ENCODE measurements at places on chromosomes 3 and 15.
A peak's percentile ranks its signal among the peaks of the same experiment; 100 is the strongest.

GRCh38 chr3:72746430-72747411, 101.5 kb downstream of the SHQ1 start:
- no peak for DNase-seq

DNA sequence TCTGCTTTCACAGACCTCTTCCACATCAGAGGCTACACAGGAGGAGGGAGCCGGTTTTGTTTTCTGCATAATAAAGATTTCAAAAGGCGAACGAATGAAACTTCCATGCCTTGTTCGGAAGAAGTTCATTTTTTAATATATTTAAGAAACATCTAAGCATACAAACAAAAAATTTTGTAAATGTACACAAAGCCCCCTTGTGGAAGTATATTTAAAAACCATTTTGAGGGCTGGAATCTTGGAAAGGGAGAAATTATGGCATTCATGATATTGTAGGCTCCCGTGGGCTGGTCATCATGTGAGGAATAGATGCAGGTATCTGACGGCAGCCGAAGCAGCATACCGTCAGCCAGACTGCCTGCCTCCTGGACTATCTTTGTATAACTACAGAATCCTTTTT, 90.4 kb downstream of the MECOM start:
- DNase-seq, result no peak

- DNase-seq, result no peak
Observed at GRCh38 chr3:188936597-188937107, 235.1 kb upstream of the TPRG1 start.

DNA sequence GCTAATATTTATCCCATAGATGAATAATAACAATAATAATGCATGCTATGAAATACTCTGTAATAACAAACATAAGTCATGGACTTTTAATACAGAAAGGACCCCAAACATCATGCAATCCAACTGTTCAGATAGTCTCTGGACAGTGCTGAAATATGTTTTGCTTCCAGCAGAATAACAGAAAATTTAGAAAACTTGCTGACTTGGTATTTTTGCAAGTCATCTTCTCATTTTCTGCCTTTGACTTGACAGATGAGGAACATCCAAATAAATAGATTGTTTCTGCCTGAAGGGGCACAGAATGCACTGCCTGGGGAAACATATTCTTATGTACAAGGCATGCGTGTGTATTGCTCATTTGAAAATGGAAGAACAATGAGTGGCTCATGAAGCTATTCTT, 442.4 kb upstream of the GRM7 start:
- DNase-seq, result no peak

- DNase-seq, result no peak
Observed at GRCh38 chr3:185632996-185633395, 46.9 kb downstream of the SENP2 start.

GRCh38 chr15:32135335-32135734, 105.0 kb downstream of the CHRNA7 start:
- no peak for DNase-seq

GRCh38 chr3:127107002-127107401, 85.9 kb upstream of the PRR23E start:
- no peak for DNase-seq

DNA sequence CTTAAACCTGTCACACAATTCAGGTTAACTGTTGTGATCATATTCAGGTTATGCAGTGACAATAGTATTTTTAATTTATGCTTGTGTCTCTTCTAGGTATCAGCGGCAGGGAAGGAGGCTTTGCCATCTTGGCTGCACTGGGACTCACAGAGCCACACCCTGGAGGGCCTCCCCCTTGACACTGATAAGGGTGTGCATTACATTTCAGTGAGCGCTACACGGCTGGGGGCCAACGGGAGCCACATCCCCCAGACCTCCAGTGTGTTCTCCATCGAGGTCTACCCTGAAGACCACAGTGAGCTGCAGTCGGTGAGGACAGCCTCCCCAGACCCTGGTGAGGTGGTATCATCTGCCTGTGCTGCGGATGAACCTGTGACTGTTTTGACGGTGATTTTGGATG, 23.6 kb upstream of the BSN start:
- no peak for DNase-seq

DNA sequence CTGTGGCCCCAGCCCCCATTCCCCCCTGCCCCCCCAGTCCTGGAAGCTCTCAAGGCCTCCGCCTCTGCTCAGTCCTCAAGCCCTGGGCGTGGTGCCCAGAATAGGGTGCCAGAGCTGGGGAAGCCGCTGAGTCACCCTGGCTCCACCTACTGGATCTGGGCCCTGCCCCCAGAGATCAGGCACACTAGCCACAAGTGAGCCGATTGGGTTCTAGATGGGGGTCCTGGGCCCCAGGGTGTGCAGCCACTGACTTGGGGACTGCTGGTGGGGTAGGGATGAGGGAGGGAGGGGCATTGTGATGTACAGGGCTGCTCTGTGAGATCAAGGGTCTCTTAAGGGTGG, 5.7 kb downstream of the EIF4G1 start:
- peak; percentile 97 for DNase-seq

DNA sequence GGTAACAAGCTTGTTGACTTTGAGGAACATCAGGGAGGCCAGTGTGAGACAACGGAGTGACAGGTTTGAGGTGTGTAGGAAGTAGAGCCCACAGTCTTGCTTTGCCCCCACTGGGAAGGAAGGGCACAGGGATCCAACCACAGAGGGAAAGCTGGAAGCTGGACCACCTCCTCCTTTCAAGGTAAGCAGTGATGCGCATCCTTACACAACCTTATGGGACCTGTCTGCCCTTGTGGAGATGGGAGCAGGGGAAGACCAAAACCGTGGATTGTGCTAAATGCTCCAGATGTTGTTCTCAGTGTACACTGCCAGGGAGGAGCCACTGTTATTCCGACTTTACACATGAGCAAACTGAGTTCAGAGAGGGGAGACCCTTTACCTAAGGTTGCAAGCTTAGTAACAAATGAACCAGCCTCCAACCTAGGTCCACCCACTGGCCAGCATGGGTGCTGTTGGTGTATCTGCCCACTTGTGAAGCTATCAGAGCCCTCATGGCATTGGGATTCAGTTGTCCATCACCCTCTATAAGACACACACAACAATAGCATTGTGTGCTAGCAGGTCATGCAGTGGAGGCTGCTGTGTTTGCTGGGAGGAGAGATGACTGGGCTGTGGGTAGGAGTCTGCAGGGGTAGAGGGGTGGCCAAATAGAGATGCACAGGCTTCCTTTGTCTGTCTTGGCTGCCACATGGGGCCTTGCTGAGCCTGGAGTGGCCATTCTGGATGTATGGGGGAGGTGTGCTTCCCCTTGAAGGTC, 586 bp upstream of the LSMEM2 start:
- no peak for DNase-seq

- no peak for DNase-seq
Observed at GRCh38 chr15:70424937-70425411, 327.3 kb upstream of the TLE3 start.

Measured in AG08396 (cell line).